ENCODE measurements at places on chromosomes 7 and 10. TPM values are rescaled to one million over a fixed set of nuclear protein-coding genes. Genes with fewer than 3 reads are reported as not detected.

Gene GDF2
- polyA plus RNA-seq: not detected

Gene UTF1
- polyA plus RNA-seq: not detected

Gene TRPV6
- 5.5 TPM for polyA plus RNA-seq

Gene CDC14C
- polyA plus RNA-seq: not detected

Gene VPS37D
- polyA plus RNA-seq: 19.3 TPM

Gene GPR26
- polyA plus RNA-seq: not detected

Gene HGF
- 2.6 TPM for polyA plus RNA-seq

Gene SFTPA1
- not detected for polyA plus RNA-seq

Gene CUZD1
- polyA plus RNA-seq: 0.65 TPM

- DNase-seq: no peak
Measured at GRCh38 chr7:40033826-40034225, 83.8 kb downstream of the CDK13 start.

- DNase-seq: peak; percentile 2
Measured at GRCh38 chr7:66105263-66105748, 9.3 kb upstream of the CRCP start.

DNA sequence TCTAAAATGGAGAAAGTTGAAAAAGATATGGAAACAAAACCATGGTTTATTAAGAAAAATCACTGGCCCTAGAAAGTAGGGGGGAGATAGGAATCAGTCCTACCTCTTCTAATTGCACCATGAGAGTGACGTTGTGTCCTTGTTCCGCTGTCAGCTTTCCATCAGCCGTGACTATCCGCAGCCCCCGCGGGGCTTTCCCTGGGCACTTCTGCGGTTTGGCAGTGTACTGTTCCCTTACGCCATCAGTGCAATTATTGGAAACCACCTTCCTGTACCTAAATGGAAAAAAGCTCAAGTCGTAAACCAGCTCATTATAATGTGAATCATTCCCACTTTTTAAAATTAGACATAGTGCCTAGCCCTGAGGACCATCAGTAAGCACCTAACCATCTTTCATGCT is 512.2 kb downstream of the SORCS1 start:
- no peak for DNase-seq

DNA sequence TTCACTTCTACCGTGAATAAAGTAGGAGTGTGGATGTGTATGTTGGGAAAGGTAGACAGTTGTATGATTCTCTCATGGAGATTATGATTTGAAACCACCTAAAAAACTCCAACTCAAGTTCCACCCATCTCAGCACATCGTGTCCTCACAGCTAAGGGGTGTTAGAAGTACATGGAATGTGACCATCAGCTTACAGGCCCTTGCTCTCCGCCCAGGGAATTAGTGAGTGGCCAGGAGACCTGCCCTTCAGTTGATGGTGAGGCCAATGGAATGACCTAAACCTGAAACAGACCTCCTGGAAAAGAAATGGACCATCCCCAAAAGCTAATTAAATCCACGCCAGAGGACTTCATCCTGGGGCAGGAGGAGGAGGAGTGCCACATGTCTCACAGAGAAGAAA is 2.1 kb upstream of the WNT2 start:
- no peak for DNase-seq

DNA sequence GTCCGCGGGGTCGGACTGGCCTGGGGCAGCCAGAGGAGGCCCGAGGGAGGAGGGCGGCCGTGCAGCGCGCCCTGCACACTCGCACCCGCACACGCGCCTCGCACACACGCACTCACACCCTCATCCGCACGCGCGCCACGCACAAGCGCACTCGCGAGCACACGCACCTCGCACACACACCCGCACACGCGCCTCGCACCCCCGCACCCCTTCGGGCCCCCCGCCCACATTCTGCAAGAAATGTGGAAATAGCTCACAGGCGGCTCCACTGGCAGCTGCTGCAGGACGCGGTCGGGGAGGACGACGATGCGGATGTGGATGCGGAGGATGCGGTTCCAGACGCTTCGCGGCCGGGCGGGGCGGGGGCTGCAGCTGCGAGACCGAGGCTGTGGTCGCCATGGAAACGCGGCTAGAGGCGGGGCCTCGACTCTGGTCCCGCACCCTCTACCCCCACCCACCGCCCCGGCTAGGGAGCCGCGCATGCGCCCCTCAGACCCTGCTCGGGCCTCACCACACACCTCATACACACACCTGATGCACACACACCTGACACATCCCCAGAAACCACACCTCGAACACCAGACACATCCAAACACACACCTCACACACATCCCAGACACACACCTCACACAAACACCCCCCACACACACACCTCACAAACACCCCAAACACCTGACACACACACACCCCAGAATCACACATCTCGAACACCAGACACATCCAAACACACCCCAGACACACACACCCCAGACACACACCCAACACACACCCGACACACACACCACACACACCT is at the start of gene CALY:
TSS of gene CALY (minus strand) at position 320 of the 793 bp plus-strand sequence. CDS start 7,907 bp downstream, outside the sequence.
- no peak for DNase-seq

DNA sequence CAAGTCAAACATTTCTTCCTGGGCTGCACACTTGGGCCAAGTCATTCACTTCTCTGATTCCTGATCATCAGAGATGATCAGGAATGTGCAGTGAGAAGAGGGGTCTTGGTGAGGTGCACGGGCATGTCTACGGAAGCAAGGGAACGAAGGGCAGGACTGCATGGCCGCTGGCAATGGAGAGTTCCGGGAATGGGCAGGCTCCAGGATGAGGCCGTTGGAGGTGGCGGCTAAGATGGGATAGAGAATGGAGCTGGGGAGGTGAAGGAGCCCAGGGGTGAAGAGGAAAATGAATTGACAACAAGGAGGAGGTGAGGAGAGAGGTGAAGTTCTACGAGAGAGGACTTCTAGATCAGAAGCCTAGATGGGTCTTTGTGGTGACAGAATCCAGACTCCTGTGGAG is 260.0 kb downstream of the GRID1 start:
- no peak for DNase-seq

DNA sequence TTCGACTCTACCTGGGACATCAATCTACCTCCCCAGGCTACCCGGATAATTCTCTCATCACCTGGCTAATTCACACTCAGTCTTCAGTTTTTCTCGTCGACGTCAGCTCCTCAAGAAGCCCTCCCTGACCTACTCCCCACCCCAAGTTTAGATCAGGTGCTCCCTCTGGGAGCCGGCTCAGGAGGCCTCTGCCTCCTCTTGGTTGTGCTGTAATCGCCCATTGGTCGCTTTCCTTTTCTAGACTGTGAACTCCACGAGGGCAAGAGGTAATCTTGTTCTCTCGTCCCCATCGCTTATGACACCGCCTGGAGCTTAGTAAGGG is 461 bp upstream of the WIPF3 start:
- no peak for DNase-seq

DNA sequence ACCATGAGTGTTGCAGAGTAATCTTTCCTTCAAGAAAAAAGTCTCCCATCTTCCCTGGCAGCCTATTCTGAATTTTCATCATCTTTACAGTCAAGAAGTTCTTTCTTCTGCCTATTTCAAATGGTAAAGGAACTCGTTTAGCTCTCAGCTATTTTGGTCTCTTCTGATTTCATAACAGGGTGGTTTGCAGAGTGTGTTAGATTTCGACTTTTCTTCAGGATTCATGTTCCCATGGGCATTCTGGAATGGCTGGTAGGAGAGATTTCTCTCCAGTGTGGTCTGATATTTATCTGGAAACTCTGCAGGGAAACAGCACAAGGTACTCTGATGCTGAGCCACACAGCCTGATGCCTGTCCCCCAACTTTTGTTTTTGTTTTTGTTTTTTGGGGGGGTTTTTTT is 111.1 kb upstream of the FAM171A1 start:
- no peak for DNase-seq

- no peak for DNase-seq
Measured at GRCh38 chr10:18000601-18001000, 48.9 kb downstream of the SLC39A12 start.

- DNase-seq: no peak
Measured at GRCh38 chr10:44820094-44820493, 91.0 kb upstream of the TMEM72 start.

- DNase-seq: no peak
Measured at GRCh38 chr7:54827734-54828133, 68.7 kb upstream of the SEC61G start.

DNA sequence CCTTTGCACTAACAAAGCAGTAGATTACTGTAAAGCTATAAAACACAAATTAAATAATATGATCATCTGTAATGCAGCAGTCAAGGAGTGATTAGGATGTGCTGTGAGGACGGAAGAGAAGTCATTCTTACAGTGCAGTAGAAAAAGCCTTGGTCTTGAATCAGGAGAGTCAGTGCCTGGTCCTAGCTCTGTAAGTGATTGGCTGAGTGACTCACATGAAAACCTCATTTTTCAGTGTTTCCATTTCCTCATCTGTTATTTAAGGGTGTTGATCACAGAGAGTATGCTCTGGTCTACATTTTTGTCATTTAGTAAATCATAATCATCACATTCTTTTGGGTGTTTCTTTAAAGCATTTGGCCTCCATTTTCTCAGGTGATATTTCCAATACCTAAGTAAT is 717.8 kb downstream of the LRMDA start:
- no peak for DNase-seq

- DNase-seq: no peak
Measured at GRCh38 chr10:112819231-112819630, 130.8 kb upstream of the TCF7L2 start.

DNA sequence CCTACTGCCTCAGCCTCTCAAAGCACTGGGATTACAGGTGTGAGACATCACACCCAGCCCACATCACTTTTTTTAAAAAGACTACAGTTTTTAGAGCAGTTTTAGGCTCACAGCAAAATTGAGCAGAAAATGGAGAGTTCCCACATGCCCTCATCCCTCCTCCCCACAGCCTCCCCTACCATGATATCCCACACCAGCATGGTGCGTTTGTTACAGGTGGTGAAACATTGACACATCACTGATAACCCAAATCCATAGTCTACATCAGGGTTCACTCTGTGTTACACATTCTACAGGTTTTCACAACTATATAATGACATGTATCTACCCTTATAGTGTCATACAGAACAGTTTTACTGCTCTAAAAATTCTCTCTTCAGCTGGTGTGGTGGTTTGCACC is 24.3 kb upstream of the TOMM7 start:
- no peak for DNase-seq

- no peak for DNase-seq
Measured at GRCh38 chr10:103727991-103728689, 127.2 kb downstream of the SH3PXD2A start.
